ENCODE measurements at places on chromosomes 5 and 9. TPM values are rescaled to one million over a fixed set of nuclear protein-coding genes. Genes with fewer than 3 reads are reported as not detected.

The CDO1 gene
- not detected for total RNA-seq

The TAF11L10 gene
- not detected for total RNA-seq

The SLC46A2 gene
- not detected for total RNA-seq

The ENTREP1 gene
- total RNA-seq = 0.71 TPM

The FOXD4 gene
- 0.56 TPM for total RNA-seq

The MLANA gene
- not detected for total RNA-seq

The SPATA31C1 gene
- not detected for total RNA-seq

The PPP2R2B gene
- total RNA-seq = 0.12 TPM

The MUSK gene
- total RNA-seq = not detected

The CCL27 gene
- total RNA-seq = 0.22 TPM

The DBH gene
- total RNA-seq = not detected

The FOXD4L5 gene
- total RNA-seq = not detected

The CTSL gene
- 861 TPM for total RNA-seq

The TXNDC8 gene
- total RNA-seq = not detected

The HIGD2A gene
- 241 TPM for total RNA-seq

The PFN3 gene
- not detected for total RNA-seq

The WDR38 gene
- total RNA-seq = not detected

The HTR1A gene
- not detected for total RNA-seq
